ENCODE measurements at places on chromosomes 7 and 10.

DNA sequence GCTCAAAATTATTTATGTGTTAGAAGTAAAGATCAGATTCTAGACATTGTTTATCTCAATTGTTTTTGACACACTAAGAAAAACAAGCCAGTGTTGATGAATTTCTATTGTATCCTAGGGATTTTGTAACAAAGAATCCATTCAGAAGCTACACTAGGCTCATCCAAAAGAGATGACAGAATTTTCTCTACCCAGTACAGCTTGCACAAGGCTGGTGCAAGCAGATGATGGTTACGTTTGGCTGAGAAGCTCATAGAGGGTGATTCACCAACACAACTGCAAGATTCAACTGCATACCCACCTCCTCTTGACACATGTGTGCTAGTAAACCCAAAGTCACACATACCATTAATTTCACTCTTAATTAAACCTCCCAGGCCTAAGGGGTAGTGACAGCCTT is 20.8 kb downstream of the GRM3 start:
- no peak for DNase-seq

DNA sequence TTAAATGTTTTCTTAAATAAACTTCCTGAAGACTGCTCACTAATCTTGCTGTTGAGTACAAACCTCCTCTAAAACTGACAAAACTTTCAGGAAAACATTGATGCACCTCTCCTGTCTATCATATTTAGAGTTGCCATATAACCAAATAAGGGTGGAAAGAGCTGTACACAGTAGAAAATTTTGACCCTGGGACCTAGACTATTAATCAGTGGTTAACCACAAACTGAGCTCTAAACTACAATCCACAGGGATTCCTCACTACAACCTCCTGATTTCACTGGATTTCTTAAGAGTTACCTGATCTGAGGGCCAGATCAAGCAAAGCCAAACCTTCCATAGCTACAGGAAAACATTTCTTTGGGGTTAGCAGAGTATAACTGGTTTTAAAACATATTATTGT is 39.9 kb upstream of the WNT16 start:
- DNase-seq: no peak

DNA sequence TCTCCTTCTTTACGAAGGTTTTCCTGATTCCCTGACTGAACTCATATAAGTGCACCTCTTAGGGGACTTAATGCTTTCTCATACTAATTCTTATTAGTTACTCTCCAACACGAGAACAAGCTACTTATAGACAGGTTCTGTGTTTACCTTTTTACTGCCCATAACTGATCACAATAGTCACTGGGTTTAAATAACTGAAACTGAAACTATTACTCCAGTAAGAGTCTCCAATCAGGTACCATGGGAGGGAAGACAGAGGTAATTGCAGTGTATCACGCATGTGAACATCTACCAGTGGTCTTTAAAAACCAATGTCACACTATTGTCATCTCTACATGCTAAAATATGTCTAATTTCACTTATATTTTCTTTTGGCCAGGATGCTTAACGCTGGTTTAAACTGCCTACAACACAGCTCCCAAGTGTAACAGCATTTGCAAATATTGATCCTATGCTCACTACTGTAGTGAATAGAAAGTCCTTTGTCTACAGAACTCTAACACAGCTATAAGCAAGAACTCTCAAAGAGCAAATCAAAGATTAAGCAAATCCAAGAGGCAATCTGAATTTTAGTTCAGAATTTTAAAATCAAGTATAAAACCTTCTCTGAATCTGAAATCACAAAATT is 3.6 kb downstream of the GDI2 start:
- DNase-seq: no peak

DNA sequence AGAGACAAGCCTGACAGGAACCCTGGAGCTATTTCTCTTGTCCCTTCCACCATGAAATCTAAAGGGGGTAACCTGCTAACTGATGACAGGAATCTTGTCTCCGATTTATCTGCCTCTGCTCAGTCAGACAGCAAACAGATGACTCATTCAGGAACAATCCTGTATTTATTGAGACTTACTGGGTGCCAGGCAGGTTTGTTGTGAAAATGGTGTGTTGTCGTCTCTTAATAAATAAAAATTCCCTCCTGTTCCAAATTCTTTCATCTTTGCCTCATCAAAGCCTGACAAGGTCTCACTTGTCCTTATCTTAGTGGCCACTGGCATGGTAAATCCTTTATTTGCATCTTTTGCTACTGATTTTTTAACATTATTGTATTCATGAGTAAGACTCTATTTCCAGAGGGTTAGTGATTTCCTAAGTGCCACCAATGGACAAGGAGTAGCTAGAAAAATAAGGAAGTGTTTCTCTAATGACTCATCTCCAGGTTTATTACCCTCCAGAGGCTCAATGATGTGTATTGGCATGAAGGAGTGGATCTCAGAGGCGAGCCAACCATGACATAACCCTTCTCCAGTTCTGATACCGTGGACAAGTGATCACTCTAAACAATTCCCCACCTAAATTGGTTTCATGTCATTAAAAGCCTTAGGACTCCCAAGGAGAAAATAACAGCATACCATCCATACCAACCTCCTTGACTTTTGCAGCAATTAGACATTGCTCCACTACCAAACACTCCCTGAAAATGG is 724.0 kb downstream of the GRID1 start:
- DNase-seq: no peak

DNA sequence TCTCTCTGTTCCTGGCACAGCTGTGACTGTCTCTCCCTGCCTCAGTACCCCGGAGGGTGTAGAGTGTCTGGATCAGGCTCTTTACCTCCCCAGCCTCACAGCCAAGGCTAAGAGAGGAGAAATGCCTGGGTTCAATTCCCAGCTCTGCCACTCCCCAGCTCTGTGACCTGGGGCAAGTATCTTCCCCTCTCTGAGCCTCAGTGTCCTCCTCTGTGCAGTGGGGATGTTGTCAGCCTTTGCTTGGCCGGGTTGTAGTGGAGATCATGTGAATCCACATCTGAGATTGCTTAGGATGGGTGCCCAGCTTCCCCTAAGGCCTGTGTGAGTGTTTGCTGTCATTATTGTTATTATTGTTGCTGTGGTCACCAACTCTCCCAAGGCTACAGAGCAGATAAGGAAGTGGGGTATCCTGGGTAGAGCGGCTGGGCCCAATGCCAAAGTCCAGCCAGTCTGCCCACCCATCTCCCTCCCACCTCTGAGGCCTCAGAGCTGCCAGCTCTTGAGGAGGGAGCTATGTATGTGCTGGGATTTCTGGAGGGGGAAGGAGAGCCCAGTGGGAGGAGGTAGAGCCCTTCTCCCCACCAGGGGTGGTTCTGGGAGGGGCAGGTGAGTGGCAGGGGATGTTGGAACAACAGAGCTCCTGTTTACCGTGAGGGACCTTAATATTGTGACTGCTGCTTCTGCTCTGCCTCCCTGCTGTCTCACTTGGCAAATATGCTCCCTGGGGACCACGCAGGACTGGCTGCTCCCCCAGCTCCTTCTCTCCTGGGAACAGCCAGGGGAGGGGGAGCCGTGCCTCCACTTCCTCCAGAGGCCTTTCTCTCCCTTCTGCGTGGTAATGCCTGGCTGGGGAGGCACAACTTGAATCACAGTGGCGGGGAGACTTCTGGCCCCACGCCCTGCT is 170.5 kb downstream of the RPS24 start:
- no peak for DNase-seq

- no peak for DNase-seq
Observed at GRCh38 chr10:122853665-122854313, 8.1 kb upstream of the CUZD1 start.

- DNase-seq: no peak
Observed at GRCh38 chr10:64040781-64041180, 519.6 kb downstream of the REEP3 start.

DNA sequence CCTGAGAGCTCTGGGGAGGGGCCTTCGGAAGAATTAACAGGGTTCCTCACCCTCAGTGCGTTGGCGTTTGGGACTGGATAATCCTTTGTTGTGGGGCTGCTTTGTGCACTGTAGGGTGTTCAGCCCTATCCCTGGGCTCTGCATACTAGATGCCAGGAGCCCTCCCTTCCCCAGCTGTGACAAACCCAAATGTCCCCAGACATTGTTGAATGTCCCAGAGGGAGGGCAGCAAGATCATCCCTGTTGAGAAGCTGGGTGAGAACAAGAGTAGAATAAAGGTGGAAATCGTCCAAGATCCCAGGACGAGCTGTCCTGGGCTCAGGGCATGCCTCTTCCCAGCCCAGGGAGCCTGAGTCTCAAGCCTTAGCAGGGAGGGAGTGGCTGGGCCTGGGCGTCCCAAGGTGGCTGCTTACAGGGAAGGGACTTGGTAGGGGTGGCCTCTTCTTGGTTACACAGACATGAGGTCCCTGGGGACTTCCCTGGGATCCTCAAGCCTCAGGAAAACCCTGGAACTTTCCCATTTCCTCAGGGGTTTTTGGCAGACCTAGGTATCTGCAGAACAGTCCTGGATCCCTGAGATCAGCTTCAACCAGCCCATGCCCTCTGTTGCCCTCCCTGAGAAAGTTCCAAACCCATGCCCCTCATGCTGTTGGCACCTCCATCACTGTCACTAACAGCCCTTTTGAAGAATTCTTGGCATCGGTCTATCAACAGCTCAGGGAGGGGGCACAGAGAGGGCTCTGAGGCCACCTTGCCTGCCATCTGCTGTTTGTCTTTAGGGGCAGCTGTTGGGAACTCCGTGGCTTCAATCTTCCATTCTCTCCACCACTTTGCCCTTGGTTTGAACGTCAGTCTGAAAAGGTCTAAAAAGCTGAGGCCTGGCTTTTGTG is 53.7 kb downstream of the GOLGA7B start:
- DNase-seq: no peak

- DNase-seq: no peak
Observed at GRCh38 chr10:58859526-58859925, 316.9 kb upstream of the PHYHIPL start.

DNA sequence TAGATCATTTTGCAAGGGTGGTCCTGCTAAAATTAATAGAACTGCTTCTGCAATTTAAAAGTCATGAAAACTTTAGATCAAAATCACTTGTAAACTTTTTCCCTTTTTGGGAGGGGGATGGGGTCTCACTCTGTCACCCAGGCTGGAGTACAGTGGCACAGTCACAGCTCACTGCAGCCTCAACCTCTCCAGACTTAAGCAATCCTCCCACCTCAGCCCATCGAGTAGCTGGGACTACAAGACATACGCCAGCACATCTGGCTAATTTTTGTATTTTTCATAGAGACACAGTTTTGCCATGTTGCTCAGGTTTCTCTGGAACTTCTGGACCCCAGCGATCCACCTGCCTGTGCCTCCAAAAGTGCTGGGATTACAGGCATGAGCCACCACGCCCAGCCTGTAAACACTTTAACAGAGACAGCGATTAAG is 79.7 kb downstream of the LRRC17 start:
- no peak for DNase-seq

DNA sequence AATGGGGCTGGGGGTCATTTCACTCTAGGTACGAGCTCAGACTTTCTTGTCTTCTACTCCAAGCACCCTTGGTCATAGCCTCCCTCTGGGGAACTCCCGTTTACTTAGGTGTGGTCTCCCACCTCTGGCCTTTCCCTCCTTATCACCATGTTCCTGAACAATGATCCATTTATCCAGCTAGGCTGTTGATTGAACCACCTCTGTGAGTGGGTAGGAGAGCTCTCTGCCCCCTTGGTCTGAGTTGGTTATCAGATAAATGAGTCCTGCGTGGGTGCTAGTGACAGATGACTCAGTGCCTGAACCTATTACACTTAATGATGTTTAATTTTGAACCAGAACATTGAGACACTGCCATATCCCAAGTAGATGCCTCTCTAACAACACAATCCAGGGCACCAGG is 9.4 kb downstream of the BLNK start:
- no peak for DNase-seq

DNA sequence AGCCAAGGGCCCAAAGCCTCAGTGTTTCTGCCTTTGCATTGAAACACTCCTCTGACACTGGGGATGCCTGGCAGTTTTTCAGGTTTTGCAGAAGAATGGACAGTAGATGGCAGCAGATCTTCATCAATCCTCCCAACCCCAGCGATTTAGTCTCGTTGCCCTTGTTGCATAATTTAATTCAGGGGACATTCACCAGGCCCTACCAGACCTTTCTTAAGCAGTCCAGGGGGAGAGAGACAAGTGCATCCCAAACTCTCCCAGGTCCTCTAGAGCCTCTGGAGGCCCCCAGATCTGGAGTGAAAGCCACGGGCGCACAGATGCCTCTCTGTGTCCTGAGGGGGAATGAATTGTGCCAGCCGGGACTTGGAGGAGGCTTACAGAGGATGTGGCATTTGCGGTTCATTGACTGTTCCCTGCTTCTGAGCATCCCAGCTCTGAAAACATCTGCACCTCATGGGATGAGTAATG is 29.6 kb downstream of the MINDY4 start:
- DNase-seq: no peak

DNA sequence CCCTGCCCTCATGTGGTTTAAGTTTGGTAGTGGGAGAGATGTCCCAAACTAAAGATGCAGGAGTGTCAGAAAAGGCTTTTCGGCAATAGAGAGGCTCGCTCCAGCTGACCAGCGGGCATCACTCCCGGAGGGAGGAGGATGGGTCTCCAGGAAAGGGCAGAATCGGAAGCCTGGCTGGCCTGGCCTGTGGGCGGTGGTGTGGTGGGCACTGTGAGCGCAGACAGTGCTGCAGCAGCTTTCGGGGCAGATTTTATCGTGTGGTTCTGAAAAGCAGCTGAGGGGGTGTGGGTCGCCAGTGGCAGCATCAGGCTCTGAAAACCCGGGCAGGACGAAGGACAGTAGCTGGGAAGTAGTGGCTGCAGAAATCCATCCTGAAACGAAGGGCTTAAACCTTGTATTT is 12.8 kb downstream of the BNIP3 start:
- DNase-seq: no peak

Measured in stimulated activated CD4-positive, alpha-beta T cell treated with anti-CD3 and anti-CD28 coated beads, Interleukin-12 subunit alpha, Interleukin-12 subunit beta, amount 100 ng/mL, for 24 hours (primary cell).